Amniotic epithelial cell (primary cell): ENCODE measurements at places on chromosomes 7 and 10.
A peak's percentile ranks its signal among the peaks of the same experiment; 100 is the strongest.

DNA sequence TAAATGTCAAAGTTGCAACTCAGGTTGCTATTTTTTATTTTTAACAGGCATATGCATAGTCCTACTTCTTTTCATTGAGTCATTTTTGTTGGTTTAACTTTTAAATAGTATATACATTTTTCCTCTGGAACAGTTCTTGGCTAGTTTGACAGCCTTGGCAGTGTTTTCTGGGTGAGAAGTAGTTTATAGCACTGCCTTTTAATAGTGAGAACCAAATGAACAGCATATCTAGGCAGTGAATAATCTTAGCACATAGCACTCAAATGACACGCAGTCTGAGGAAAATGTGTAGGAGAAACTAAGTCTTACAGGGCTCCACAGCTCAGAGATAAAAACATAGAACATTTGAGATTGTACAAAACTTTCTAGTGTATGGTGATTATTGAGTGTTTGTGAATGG, 265.5 kb upstream of the POT1 start:
- DNase-seq = no peak

DNA sequence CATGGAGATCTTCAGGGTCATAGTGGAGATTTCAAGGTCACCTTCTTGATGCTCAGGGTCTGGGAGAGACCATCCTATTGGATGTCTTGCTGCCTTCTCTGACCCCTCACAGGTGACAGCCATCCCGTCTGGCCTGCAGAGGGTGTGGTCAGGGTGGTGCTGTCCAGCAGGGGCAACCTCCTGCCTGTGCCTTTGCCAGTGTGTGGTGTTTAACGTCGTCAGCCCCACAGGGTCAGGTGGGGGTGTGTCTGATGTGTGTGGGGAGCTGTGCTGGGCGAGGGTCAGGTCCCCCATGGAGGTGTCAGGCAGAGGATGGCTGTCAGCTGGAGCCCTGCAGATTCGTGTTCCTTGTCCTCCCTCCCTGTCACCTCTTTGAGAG, 16.5 kb downstream of the ADCY1 start:
- DNase-seq = no peak

- no peak for DNase-seq
These were observed 89.1 kb upstream of the SP4 start for GRCh38 chr7:21338728-21339164.

DNA sequence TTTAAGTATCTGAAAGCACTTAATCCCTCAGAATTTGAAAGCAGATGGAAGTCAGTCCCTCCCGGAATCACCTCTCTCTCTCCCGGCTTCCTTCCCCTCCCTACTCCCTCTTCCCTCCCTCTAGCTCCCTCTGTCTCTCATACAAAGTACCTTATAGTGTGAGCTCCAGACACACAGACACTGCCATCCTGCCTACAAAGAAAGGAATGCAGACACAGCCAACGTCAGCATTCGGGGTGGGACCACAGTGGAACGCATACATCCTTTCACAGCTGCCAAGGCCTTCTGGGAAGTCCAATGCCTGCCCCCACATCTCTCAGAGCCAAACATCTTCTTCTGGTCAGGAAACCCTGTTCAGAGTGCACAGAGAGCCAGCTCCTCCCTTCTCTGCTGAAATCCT, 9.3 kb downstream of the NOD1 start:
- DNase-seq = peak; percentile 100

DNA sequence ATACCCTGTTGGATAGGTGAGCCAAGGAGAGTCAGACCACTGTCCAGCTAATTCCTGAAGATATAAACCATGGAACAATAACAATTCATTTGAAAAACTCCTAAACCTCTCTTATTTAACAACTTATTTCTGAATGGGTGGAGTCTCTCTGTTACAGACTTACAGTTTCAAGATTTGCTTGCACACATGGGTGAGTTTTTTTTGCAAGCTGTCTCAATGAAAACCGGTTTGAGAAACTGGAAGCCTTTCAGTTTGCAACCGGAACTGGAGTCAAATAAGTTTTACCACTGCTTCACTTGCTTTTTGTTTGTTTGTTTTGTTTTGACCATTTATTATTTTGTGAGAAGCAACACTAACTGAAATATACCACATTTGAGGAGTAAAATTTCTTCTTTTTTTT, 243.8 kb downstream of the MTERF1 start:
- no peak for DNase-seq
